ENCODE measurements at places on chromosomes 4 and X.

- no peak for DNase-seq
These were observed 56.4 kb upstream of the SPOCK3 start for GRCh38 chr4:167290678-167291077.

GRCh38 chrX:40154250-40154852 is 56.6 kb upstream of the BCOR start:
- no peak for DNase-seq

GRCh38 chr4:99847362-99847976 is 30.8 kb downstream of the DAPP1 start:
- DNase-seq = no peak

- no peak for DNase-seq
These were observed 5.8 kb upstream of the TMEM31 start for GRCh38 chrX:103704863-103705262.

All from activated CD4-positive, alpha-beta T cell treated with anti-CD3 and anti-CD28 coated beads for 24 hours (primary cell).